GM06990 (cell line): ENCODE measurements at places on chromosomes 5 and 9.

DNA sequence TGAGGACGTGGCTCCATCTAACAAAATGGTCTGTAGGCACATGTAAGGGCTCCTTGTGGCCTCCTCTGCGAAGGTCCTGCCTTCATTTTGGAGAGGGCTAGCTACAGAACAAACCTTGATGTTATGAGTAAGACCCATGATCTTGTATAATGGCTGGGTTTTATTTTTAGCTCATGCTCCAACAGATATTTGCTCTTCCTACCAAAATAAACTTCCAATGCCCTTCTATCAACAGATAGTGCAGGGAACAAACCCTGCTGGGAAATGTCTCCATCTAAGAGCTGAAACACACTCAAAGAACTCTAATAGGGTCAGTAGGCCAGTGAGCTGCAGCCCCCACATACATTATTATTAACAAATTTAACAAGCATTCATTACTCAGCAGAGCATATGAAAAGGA lies 189.5 kb downstream of the LURAP1L start:
- no peak for DNase-seq

- DNase-seq, result no peak
Observed at GRCh38 chr5:151556806-151557205, 34.3 kb downstream of the FAT2 start.

GRCh38 chr9:126665644-126666035 lies 51.9 kb downstream of the LMX1B start:
- DNase-seq, result no peak

DNA sequence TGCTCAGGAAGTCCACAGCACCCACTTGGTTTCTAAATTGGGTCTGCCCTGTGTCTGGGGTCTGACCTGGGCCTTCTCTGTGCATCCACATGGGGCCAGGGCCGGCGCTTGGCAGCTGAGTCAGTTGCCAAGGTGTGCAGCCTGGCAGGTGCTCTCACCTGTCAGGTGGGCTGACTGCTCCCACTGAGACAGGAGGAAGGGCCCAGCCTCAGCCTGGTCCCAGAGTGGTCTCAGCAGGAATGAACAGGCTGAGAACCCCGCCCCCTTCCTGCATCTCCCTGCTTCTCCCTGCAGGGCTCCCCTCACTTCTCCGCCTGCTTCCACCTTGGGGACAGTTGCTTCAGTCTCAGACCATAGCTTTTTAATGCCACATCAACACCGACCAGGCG lies 60.5 kb downstream of the BARX1 start:
- DNase-seq, result no peak
